ENCODE measurements at places on chromosomes 7 and 10. TPM values are rescaled to one million over a fixed set of nuclear protein-coding genes. Genes with fewer than 3 reads are reported as not detected.

DNA sequence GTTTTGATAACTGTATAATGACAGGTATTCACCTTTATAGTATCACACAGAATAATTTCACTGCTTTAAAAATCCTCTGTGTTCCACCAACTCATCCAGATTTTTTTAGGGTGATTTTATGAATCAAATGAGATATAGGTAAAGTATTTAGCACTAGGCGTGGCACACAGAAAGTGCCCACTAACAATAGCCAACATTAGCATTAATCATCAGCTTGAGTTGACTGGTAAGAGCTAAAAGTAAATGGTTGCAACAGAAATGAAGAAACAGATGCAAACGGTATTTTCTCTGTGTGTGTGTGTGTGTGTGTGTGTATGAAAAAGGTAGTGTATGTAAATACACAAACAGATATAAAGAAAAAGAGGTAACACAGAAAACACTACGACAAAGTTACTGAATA, 378.8 kb upstream of the ETV1 start:
- H3K4me1 ChIP-seq: peaks cover 6% of the 10 kb centered on the region
- no peaks in the 10 kb centered on the region for H3K36me3 ChIP-seq
- DNase-seq: peak; percentile 10
- no peaks in the 10 kb centered on the region for H3K27me3 ChIP-seq
- H3K4me3 ChIP-seq: no peak overlapping the region
- H3K27ac ChIP-seq: no peak overlapping the region

- H3K4me3 ChIP-seq: no peak overlapping the region
- H3K4me1 ChIP-seq: peaks cover 7% of the 10 kb centered on the region
- no peaks in the 10 kb centered on the region for H3K27me3 ChIP-seq
- peaks cover 6% of the 10 kb centered on the region for H3K36me3 ChIP-seq
- H3K27ac ChIP-seq: no peak overlapping the region
Observed at GRCh38 chr7:8291397-8292141, 29.6 kb upstream of the ICA1 start.

DNA sequence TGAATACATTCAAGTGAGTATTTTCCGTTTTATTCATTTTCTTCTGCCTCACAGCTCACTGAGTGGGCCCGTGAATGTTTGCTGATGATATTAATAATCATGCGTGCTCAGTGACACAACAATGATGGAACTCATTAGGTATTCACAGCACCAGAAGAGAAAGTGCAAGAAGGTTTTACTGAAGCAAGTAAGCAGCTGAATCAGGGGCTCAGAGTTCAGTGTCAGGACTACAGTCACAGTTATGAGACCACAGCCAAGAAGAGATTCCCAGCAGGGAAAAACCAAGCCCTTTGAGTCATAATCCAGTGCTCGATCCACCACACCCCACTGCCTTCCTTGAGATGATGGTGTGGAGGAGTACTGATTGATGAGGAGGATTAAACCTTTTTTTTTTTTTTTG, 247.4 kb downstream of the KIAA1217 start:
- no peaks in the 10 kb centered on the region for H3K27me3 ChIP-seq
- H3K4me3 ChIP-seq: peak overlapping the region; percentile 44

DNA sequence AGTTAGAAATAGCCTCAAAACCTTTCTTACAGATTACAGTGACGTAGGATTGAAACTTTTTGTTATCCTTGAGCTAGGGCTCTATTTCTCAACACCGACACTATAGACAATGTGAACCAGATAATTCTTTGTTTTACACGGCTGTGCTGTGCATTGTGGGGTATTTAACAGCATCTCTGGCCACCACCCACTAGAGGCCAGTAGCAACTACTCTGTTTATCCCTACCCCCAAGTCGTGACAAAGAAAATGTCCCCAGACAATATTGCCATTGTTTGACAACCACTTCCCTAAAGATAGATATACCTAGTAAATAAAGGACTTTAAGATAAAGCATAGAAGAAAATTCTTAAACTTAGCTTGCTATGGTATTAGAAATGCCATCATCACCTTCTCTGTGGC, 359.6 kb downstream of the ARL4A start:
- no peaks in the 10 kb centered on the region for H3K36me3 ChIP-seq
- H3K27ac ChIP-seq: no peak overlapping the region
- DNase-seq: no peak
- no peak overlapping the region for H3K4me3 ChIP-seq
- H3K4me1 ChIP-seq: peaks cover 19% of the 10 kb centered on the region

The MNX1 gene
- total RNA-seq: 0.47 TPM

The CDH23 gene
- 0.07 TPM for total RNA-seq

The MEIG1 gene
- total RNA-seq: not detected

The GPR26 gene
- total RNA-seq: not detected
